ENCODE measurements at places on chromosomes 12 and 14. TPM values are rescaled to one million over a fixed set of nuclear protein-coding genes. Genes with fewer than 3 reads are reported as not detected.

- no peak for DNase-seq
Observed at GRCh38 chr14:34183478-34183877, 232.6 kb upstream of the EGLN3 start.

The SCFD1 gene
- total RNA-seq, result 74.6 TPM

The CEP83 gene
- 64.1 TPM for total RNA-seq

- no peak for DNase-seq
Observed at GRCh38 chr12:83408146-83408545, 721.4 kb downstream of the TMTC2 start.
